ENCODE measurements at places on chromosomes 1 and 21. TPM values are rescaled to one million over a fixed set of nuclear protein-coding genes. Genes with fewer than 3 reads are reported as not detected.

The IFFO2 gene
- 25.3 TPM for total RNA-seq

The CYP4Z1 gene
- not detected for total RNA-seq

The ERO1B gene
- total RNA-seq = 11.9 TPM

The SPRR3 gene
- total RNA-seq = not detected

The ECM1 gene
- 6.0 TPM for total RNA-seq

The FCRLB gene
- total RNA-seq = 2.6 TPM

The CLDN17 gene
- not detected for total RNA-seq
